ENCODE measurements at places on chromosomes 1 and 21.

DNA sequence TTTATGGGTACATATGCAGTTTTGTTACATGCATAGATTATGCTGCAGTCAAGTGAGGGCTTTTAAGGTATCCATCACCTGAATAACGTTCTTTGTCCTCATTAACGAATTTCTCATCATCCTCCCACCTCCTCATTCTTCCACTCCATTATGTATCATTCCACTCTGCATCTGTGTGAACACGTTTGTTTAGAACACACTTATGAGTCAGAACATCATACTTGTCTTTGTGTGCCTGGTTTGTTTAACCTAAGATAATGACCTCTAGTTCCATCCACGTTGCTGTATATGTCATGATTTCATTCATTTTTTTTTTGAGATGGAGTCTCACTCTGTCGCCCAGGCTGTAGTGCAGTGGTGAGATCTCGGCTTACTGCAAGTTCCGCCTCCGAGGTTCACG is 6.7 kb upstream of the MPC2 start:
- no peak for DNase-seq

GRCh38 chr1:68140536-68140935 is 90.1 kb upstream of the DIRAS3 start:
- no peak for DNase-seq

DNA sequence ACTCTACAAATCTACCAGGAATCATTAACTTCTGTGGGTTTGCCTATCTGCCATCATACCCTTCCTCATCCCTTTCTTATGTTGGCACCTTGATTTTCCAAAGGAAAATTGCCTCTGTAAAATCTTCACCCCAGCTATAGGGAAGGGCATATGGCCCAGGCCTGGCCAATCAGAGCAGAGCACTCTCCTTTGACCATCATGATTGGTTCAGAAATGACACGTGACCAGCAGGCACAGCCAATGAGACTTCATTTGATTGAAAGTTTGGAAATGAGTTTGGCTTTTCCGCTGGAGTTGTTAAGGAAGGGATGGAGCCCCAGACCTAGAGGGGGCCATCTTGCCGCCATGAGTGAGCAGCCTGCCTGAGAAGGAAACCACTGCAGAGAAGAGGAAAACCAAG is 35.1 kb upstream of the IFFO2 start:
- DNase-seq, result no peak

- no peak for DNase-seq
Observed at GRCh38 chr1:8520483-8520966, 202.6 kb downstream of the SLC45A1 start.

DNA sequence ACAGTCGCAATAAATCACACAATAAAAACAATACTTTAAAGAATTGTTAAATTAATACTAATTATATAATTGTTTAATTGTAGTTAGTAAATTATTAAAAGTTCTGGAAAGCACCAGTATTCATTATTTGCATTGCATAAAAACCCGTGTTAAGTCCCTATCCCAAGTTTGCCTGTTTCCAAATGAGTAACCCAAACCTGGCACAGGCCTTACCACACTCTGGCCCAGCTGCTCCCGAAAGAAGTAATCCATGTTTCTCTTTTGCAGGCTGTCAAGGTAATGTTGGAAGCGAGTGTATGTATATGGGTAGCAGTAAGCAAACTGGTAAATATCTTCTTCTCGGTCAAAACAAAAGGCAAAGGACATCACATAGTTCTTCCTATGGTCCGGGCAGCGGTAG is 268.7 kb upstream of the BEND5 start:
- DNase-seq, result no peak

DNA sequence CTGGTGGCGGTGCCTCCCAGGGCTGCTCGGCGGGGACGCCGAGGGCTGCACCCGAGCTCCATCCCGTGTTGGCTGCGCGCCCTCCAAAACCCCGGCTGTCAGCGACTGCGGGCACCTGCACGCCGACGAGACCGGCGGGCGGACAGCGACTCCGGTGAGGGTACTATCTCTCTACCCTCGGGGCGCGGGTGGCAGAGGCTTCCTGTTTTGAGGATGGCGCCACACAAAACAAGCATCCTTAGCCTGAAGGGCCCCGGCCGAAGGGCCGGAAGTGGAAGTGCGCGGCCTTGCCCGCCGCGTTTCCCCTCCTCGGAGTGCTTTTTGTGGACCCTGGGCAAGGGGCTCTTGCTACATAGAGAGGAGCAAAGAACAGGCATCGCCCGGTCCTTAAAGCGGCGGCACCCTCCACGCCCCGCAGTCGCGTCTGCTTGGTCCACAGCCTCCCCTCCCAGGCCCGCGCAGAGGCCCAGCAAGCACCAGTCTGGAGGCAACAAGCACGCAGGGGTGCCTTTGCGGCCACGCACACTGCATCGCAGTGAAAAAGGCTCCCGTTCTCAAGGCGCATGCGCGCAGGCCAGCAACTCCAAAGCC is 561 bp upstream of the COQ8A start:
- DNase-seq, result no peak

DNA sequence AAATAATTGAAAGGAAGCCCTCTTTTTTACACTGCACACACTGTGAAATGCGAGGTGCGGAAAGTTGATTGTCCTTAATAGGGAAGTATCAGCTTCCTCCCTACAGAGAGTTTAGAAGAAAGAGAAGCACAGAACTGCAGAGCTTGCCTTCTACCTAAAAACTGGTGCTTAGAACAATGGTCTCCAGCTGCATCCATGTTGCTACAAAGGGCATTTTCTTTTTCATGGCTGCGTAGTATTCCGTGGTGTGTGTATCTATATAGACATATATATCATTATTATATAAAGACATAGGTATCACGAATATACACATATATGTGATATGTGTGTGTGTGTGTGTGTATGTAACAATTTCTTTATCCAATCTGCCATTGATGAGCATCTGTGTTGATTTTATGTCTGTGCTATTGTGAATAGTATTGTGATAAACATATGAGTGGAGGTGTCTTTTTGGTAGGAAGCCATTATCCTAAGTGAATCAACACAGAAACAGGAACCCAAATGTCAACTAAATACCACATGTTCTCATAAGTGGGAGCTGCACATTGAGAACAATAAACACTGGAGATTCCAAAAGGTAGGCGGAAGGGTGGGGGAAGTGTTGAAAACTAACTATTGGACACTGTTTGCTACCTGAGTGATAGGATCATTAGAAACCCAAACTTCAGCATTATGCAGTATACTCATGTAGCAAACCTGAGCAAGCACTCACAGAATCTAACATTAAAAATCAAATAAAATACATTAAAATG is 290.0 kb upstream of the RUNX1 start:
- no peak for DNase-seq

- no peak for DNase-seq
Observed at GRCh38 chr21:45449658-45450422, 44.9 kb downstream of the COL18A1 start.

DNA sequence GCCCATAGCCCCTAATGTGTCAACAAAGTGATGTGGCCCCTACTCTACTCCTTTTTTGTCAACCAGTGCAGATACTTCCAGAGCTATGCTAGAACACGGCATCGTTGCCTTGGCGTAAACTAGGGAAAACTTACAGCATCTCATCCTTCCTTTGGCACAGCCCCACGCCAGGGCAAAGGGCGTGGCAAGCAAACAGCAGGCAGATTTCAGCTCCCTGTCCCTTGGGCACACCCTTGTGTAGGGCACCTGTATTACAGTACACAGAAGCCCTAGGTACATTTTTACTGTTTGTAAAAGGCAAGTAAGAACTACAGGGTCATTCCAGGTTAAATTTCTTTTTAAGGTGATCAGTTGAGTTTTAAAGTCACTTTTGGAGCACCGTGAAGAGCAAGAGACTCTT is 29.3 kb downstream of the PRDX6 start:
- DNase-seq, result no peak

DNA sequence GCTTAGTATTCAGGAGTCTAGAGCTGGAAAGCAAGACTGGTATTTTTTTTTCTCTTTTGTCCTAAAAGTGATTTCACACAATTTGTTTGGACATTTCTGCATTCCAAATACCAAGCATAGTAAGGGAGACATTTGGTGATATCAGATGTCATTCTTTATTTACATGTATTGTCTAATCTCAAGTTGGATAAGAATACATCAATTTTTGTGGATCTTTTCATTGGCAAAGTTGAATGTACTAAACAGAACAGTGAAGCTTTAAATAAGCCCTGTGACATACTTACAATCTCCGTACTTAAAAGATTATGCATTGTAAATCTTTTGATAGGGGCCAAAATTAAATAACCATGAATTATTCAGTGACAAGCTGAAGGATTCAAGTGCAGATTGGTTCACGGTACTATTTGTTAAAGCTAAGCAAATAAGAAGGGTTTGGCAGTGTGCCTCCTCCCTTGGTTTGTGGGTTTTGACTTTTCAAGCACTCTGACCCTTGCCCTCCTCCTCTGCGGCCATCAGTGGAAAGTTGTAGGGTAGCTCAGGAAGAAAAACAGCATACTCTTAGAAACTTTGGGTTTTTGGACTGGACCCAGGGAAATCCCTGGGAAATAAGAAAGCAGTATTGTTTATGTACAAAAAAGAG is 663.7 kb downstream of the ADGRL2 start:
- DNase-seq, result no peak

DNA sequence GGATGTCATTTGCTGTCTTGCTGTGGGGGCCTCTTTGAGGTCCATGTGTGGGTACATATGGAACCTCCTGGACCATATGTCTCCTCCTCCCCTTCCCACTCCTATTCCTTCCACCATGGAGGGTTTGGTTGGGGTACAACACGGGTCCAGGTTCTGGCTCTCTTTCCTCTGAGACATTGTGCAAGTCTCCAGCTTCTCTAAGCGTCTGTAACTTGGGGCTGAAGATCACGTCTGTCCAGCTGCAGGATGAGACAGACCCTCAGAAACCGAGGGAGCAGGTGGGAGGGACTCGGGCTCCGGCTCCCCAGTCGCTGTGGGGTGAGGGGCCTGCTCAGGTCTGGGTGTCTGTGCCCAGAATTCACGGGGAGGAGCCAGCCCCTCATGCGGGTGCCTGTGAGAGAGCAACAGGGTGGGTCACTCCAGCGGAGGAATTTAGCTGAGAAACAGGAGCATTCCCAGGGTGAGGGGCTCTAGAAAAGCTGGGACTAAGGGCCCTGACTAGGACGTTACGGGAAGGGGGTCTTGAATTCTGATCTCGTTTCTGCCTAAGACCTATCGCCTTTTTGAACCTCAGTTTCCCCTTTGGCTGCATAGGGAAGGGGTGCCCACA is 42.0 kb upstream of the DMBX1 start:
- no peak for DNase-seq

GRCh38 chr1:203126151-203126865 is 1.2 kb upstream of the ADORA1 start:
- no peak for DNase-seq

- DNase-seq, result no peak
Observed at GRCh38 chr1:172640111-172640510, 18.8 kb upstream of the FASLG start.

DNA sequence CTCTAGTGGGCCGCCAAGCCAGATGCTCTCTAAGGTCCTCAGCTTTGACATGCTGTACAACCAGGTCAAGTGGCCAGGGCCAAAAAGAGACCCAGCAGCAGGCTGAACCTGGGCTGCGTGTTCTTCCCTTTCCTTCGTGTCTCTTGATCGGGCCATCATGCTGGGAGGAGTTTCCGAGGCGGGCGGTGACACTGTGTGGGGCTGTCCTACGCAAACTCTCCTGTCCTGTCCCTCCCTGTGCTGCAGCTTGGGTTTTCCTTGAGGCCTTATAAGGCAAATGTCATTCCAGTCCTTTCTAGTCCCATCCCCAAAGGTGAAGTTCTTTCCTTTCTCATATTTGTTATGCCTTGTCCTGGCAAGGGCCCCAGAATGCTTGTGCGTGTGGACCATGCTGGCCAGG is 56.7 kb downstream of the ARHGEF10L start:
- DNase-seq, result no peak

DNA sequence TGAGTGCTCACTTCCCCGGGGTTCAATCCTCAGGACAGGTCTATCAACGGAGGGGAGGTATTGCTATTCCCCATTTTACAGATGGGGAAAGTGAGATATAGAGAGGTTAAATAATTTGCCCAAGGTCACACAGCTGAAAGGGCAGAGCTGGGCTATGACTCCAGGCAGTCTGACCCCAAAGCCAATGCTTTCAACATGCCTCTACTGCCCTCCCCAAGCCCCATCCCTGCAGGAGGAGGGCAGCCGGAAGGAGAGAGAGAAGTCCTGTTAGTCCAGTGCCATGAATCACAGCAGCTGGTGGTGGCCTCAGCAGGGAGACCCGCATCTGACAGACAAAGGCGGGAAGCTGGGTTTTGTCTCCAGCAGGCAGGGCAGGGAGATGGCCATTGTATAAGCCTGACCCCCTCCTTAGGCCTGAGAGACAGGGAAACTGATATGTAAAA is 20.0 kb upstream of the CLIC4 start:
- no peak for DNase-seq

DNA sequence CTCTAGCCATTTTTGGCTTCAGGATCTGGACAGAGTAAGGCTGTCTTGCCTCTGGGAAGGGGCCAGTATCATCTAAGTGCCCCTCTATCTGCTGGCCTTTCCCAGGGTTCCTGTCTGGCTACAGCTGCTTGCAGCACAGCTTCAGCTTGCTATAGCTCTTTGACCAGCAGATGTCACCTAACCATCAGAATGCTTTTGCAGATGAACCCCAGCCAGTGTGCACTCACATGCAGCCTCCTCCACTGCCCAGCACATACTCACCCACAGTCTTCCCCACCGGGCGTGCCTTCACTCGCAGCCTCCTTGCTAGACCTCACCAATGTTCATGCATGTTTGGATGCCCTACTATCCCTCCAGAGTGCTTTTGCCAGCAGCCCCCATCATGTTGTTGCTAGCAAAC is 769.0 kb downstream of the BRINP3 start:
- DNase-seq, result no peak

GRCh38 chr1:208084220-208084619 is 160.0 kb downstream of the PLXNA2 start:
- no peak for DNase-seq

DNA sequence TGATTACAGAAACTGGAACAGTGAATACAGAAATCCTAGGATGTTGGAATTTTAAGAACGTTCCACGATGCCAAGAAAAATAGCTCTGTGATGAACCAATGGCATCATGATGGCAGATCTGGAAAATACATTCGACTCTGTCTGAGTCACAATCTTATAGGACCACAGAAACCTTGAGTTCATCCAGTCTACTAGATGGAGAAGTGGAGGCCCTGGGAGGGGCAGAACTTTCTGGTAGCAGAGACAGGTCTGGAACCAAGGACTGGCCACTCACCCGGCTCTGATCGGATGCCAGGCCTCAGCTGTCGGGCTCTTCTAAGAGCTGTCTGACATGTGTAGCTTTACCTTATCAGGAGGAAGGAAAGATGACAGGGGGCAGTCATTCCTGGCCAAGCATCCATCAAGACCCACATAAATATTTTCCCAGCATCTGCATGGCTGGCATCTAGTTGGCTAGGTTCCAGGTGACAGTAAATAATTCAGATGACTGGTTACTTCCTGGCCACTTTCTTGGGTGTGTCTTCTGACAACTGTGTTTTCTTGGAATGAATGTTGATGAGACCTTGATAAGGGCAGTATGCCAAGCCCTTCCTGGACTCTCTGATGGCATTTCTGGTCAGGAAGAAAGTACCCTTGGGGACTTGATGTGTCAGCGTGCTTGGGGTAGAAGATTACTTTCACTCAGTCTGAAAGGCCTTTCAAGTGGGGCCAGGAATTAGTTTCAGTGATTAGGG is 72.6 kb upstream of the TRABD2B start:
- DNase-seq, result no peak

- DNase-seq, result no peak
Observed at GRCh38 chr1:25727088-25727487, 72.9 kb upstream of the SELENON start.

Data from activated T-helper 1 cell treated with anti-CD3 and anti-CD28 coated beads, Interleukin-2, amount 50 U/mL, for 16 hours (primary cell).